ENCODE measurements at places on chromosomes 13 and 19. TPM values are rescaled to one million over a fixed set of nuclear protein-coding genes. Genes with fewer than 3 reads are reported as not detected.

ANGPTL4 gene
- 11.7 TPM for polyA plus RNA-seq

DNA sequence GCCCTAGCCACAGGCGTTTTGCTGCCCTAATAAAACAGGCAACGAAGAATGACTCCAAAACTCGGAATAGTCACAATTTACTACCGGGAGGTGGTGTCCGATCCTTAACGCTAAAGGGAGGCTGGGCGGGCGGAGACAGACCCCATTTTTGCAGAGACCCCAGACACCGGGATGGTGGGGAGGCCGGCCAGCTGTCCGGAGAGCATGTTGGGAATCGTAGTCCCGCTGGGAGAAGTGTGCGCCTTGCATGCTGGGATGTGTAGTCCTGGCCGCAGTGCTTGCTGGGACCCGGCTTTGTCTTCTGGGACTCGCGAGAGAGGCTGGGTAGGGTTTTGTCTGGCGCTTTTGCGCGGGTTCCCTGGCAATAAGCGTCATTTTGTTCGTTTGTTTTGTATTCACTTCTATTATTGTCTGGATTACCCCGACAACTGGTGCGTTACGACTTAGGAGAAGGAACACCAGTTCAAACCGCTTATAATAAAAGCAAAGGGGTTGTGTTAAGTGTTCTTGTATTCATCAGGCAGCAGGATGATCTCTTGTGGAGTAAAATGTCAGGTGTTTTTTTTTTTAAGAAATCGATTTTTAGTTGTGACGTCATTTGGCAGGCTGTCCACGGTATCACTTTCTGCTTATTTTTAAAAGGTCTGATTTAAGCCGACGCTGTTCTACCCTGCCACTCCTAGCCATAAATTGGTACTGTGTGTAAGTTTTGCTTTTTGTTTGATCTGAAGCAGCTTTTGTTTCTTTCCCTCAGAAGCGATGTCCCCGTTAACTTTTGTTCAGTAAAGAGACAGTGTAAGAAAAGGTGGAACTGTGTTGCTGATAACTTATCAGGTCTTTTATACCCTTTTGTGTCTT lies 676 bp upstream of the HSPH1 start:
- DNase-seq: peak; percentile 94

LAIR1 gene
- 21.2 TPM for polyA plus RNA-seq

DNA sequence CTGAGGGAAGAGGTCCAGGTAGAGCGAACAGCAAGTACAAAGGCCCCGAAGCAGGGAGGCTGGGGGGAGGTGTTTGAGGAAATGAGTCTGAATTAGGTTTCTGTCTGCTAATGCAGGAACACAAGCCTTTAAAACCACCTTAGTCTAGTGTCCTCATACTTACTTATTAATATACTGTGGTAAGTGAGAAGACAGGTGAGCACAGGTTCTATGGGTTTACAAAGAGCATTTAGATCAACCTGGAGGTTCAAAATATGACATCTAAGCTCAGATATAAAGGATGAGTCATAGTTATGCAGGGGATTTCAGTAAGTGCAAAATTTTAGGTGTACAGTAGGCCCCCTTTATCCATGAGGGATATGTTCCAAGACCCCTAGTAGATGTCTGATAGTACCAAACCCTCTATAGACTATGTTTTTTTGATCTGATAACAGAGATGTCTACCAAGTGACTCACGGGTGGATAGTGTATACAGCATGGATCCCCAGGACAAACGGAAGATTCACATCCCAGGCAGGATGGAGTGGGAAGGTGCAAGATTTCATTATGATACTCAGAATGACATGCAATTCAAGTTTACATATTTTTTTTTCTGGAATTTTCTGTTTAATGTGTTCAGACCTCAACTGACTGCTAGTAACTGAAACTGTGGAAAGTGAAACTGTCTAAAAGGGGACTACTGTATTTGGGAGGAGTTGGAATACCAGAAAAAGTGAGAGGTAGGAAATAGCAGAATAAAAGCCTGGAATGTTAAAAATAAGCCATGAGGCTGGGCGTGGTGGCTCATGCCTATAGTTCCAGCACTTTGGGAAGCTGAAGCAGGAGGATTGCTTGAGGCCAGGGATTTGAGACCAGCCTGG lies 18.2 kb upstream of the MED4 start:
- no peak for DNase-seq

GRCh38 chr13:22193070-22193469 lies 522.2 kb downstream of the FGF9 start:
- DNase-seq: no peak

- no peak for DNase-seq
Observed at GRCh38 chr19:41083516-41083915, 4.7 kb upstream of the CYP2A13 start.

CAMSAP3 gene
- 1.4 TPM for polyA plus RNA-seq

All from ovary (tissue), 10 donors.